ENCODE measurements at places on chromosomes 6 and 20.
A peak's percentile ranks its signal among the peaks of the same experiment; 100 is the strongest.

DNA sequence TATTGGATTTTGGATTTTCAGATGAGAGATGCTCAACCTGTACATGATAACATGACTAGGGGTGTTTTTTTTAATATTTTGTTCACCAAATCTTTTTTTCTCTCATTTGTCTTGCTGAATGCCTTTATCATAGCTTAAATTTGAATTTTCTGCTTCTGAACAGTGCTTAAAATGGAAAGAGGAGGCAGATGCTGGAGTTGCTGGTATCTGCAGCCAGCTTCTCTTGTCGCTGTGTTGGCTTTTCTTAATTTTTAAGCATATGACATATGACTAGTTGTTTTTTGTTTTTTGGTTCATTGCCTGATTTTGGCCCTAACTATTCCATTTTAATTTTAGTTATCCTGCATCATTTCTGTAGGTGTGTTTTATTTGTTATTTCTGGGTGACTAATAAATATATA is 196.1 kb downstream of the PLCB1 start:
- DNase-seq: no peak

GRCh38 chr20:62787321-62787720 is 9.0 kb upstream of the MRGBP start:
- DNase-seq: no peak

DNA sequence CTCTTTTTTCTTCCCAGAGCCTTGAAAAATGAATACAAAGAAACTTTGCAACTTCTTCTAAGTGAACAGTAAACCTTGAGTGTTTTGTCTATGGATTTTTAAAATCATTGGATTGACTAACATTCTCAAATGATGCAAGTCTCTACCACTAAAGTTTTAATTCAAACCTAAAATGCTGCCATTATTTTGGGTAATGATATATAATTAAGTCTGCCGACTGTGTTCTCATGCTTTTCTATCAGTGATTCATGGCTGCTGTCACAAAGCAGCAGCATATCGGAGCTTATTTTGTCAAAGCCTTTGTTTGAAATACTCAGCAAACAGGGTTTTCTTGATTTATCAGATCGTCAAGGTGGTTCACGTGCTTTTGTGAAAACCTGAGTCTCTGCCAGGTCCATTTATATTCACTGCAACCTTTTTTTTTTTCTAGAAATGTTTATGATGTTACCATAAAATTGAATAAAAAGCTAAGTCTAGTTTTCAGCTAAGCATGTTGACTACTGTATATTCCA is 96.3 kb downstream of the GJA1 start:
- peak; percentile 24 for DNase-seq

DNA sequence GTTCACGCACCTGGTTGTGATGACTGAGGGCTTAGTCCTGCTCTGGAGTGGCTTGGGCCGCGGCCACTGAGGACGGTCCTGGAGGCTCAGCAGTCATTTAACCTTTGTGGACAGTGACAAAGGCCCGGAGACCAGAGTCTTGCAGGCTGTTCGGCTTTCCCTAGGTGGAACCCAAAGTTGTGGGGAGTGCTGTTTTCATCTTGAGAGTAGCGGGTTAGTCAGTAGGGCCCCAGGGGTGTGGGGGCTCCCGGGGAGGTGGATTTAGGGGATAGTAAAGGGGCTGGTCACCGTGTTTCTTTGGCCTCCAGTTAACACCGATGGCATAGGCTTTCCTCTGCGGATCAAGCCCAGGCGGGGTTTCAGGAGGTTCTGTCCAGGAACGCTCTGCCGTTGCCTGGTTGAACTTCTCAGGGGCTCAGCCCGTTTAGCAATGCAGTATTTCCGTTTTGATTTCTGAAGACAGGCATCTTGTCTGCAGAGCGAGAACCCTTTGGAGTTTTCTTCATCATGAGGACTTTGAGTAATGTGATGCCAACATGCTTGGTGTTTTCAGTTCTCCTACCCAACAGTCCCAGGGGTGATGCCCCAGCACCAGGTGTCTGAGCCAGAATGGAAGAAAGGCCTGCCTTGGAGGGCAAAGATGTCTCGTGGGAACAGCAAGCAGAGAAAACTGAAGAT is 31.8 kb downstream of the ZNF831 start:
- DNase-seq: no peak

GRCh38 chr20:49415668-49416044 is 66.8 kb downstream of the KCNB1 start:
- DNase-seq: no peak

GRCh38 chr20:60206259-60206658 is 248.0 kb downstream of the CDH26 start:
- DNase-seq: no peak

All from prostate gland (tissue), 2 donors.